SJCRH30 (cell line): ENCODE measurements at places on chromosomes 2 and 18. TPM values are rescaled to one million over a fixed set of nuclear protein-coding genes. Genes with fewer than 3 reads are reported as not detected.

Gene SUPT7L
- 48.5 and 51.2 TPM in 2 replicates for total RNA-seq

Gene IGFBP2
- total RNA-seq, result 175 and 188 TPM in 2 replicates

Gene SLC14A1
- not detected in 2 replicates for total RNA-seq

DNA sequence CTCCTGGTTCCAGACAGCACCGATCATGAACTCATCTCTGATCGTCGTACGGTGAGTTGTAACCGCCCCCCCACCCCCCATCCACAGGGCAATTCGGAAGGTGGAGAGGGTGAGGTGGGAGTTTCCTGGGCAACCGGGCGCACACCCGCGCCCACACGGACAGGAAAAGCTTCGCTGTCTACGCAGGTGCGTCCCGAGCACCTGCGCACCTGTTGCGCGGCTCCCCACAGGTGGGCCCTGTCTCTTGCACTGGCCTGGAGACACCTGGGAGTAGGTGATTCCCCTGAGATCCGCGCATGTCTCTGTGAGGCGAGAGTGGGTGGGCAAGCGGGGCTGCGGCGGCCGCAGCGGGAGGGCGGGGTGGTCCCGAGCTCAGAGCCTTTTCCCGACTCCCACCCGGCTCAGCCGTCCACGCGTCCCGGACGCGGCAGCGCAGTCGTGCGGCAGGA is 459 bp upstream of the ATP6V1C2 start:
- H3K36me3 ChIP-seq, result no peaks in the 10 kb centered on the region
- peaks cover 4% of the 10 kb centered on the region; the same call in 1 of the 2 replicates for H3K4me1 ChIP-seq
- DNase-seq, result no peak
- peaks cover 39% of the 10 kb centered on the region for H3K27me3 ChIP-seq
- no peak overlapping the region for H3K27ac ChIP-seq

DNA sequence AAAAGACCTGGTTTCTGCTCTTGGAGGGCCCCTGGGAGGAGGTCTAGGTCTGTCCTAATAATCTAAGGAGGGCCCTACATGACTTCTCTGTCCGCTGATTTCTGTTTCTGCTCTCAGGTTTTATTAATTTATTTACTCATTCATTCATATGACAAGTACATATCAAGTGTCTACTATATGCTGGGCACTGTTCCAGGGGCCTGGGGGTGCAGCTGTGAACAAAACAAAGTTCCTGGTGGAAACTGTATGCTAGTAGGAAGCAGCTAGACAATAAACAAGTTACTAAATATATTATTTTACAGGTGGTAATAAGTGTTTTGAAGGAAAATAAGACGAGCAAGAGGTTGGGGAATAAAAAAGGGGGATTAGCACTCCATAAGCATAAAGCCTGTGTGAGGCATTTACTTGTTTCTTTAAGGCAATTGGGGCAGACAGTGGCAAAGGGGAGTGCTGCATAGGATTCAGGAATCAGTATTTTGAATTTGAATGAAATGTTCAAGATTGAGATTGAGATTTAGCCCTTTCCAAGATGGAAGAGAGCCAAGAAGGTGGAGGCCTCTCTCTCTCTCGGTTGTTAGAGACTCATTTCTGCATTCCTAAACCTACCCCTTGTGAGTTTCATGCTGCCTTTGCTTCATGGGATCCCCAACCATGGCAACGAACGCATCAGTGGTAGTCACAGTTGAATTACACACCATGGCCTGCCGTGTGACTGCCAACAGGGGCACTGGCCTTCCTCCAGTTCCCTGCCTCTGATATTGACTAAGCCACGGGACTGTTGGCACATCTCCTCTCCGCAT is 28.3 kb downstream of the DRC1 start:
- H3K4me3 ChIP-seq, result no peak overlapping the region
- peaks cover 3% of the 10 kb centered on the region for H3K4me1 ChIP-seq
- DNase-seq, result peak; percentile 60
- H3K27ac ChIP-seq, result no peak overlapping the region

- H3K27me3 ChIP-seq, result no peaks in the 10 kb centered on the region
- no peaks in the 10 kb centered on the region for H3K4me1 ChIP-seq
- DNase-seq, result no peak
- H3K36me3 ChIP-seq, result no peaks in the 10 kb centered on the region
- no peak overlapping the region for H3K27ac ChIP-seq
Measured at GRCh38 chr18:27794181-27794926, 382.6 kb downstream of the CDH2 start.

DNA sequence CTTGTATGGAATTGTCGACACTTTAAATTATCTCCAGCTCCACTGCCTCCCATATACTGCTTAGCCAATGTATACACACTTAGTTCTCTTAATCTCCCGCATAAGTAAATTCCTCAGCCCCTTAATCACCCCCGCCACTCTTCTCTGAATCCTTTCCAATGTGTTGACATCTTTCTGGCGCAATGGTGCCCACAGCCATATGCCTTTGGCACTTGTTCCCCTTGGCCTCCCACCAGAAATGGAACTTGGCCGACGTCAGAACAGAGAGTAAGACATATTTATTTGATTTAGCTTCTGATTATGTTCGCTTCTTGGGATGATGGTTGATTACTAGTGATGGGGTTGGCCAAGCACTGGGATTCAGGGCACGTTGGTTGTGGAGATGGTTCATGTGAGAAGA is 1089.3 kb upstream of the CELF4 start:
- H3K27ac ChIP-seq, result no peak overlapping the region
- no peak overlapping the region for H3K4me3 ChIP-seq
- H3K4me1 ChIP-seq, result no peaks in the 10 kb centered on the region
- no peak for DNase-seq
- no peaks in the 10 kb centered on the region for H3K36me3 ChIP-seq
- H3K27me3 ChIP-seq, result no peaks in the 10 kb centered on the region

DNA sequence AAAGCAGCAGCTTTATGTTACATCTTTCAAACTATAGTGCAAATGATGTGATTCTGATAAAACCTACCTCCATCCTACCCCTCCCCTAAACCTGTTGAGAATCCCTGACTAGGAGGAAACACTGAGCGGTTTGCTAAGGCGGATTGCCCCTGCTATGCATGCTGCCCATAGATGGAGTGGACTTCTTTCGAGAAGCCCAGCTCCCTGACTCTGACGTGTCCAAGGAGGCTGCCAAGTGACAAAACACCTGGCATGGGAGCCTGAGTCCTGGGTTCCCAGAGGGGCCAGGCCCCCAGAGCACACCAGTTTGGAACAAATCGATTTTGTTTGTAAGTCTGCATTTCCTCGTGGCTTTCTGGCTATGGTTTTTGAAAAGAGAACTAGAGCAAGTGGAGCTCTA is 1.4 kb upstream of the UXS1 start:
- H3K27me3 ChIP-seq, result no peaks in the 10 kb centered on the region
- peak overlapping the region; percentile 80 for H3K27ac ChIP-seq
- H3K36me3 ChIP-seq, result no peaks in the 10 kb centered on the region
- DNase-seq, result peak; percentile 59
- peak overlapping the region; percentile 95 for H3K4me3 ChIP-seq

Gene OBSL1
- 67.8 and 71.6 TPM in 2 replicates for total RNA-seq

DNA sequence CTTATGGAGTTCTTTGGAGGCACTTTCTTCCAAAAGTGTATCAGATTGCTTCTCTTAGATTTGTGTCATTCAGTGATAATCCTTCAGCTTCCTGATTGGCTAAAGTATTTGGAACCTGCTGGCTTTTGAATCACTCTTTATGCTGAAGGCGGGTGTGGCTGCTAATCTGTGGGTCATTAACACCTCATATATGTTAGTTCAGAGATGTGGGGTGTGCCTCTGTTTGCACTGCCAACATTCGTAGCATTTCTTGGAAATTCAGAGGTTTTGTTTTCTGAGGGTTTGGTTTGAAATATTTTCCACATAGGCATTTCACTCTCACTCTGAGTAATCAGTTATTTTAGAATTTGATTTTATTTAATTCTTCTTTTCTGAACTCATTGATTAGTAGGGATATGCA is 1604.4 kb upstream of the ACVR2A start:
- H3K36me3 ChIP-seq, result no peaks in the 10 kb centered on the region
- H3K27me3 ChIP-seq, result no peaks in the 10 kb centered on the region
- no peak for DNase-seq
- no peak overlapping the region for H3K4me3 ChIP-seq
- peaks cover 23% of the 10 kb centered on the region for H3K4me1 ChIP-seq

DNA sequence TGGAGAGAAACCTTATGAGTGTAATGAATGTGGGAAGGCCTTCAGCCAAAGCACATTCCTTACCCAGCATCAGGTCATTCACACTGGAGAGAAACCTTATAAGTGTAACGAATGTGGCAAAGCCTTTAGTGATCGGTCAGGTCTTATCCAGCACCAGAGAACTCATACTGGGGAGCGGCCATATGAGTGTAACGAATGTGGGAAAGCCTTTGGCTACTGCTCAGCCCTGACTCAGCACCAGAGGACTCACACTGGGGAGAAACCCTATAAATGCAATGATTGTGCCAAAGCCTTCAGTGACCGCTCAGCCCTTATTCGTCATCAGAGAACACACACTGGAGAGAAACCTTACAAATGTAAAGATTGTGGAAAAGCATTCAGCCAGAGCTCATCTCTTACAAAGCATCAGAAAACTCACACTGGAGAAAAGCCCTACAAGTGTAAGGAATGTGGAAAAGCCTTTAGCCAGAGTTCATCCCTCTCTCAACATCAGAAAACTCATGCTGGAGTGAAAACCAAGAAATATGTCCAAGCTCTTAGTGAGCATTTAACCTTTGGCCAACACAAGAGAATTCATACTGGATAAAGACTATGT is 7.8 kb downstream of the ZNF892 start:
- no peaks in the 10 kb centered on the region for H3K27me3 ChIP-seq
- H3K36me3 ChIP-seq, result peaks cover 61% of the 10 kb centered on the region
- H3K27ac ChIP-seq, result no peak overlapping the region
- no peaks in the 10 kb centered on the region for H3K4me1 ChIP-seq

Gene NTSR2
- total RNA-seq, result not detected in 2 replicates

Gene CNDP1
- total RNA-seq, result not detected in 2 replicates

GRCh38 chr18:45103319-45104048 is 422.8 kb downstream of the SETBP1 start:
- H3K4me3 ChIP-seq, result no peak overlapping the region
- H3K4me1 ChIP-seq, result peaks cover 2% of the 10 kb centered on the region; the same call in 1 of the 2 replicates
- DNase-seq, result no peak
- no peaks in the 10 kb centered on the region for H3K27me3 ChIP-seq

Gene MC5R
- total RNA-seq, result not detected in 2 replicates

DNA sequence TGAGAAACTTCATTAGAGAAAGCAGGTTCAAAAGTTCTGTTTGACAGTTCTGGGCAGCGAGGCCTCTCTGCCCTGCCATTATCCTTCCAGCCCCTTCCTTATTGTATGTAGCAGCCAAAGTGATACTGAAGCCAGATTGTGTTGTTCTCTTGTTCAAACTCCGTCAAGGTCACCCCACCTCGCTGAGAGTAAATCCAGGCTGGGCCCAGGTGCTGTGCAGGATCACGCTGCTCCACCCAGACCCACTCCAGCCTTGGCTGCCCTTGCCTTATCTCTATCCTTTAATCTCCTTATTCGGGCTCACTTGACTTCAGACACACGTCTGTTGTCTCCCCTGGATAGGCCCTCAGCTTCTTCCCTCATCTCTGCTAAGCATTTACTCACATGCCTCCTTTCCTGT is 196.1 kb downstream of the CPS1 start:
- no peaks in the 10 kb centered on the region for H3K27me3 ChIP-seq
- H3K4me1 ChIP-seq, result no peaks in the 10 kb centered on the region; the same call in 1 of the 2 replicates
- no peak overlapping the region for H3K4me3 ChIP-seq
- H3K27ac ChIP-seq, result no peak overlapping the region
- no peak for DNase-seq

GRCh38 chr18:8871489-8871888 is 166.1 kb downstream of the MTCL1 start:
- H3K27me3 ChIP-seq, result no peaks in the 10 kb centered on the region
- DNase-seq, result no peak
- no peaks in the 10 kb centered on the region for H3K36me3 ChIP-seq
- no peak overlapping the region for H3K27ac ChIP-seq

DNA sequence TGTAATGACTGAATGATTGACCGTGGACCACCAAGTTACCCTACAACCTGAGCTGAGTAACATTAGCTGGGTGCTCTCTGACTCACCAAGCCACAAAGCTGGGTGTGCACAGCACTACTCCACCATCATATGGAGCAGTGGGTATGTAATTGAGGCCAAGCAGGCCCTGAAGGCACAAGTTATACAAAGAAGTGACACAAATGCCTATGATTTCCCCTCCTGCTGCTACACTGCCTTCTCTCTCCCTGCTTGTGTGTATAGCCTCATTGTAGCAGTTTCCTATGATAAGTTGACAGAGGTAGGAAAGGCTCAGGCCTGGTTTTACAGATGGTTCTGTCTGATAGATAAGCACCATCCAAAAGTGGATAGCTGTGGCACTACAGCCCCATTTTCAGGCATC is 1327.2 kb upstream of the DDX18 start:
- no peaks in the 10 kb centered on the region for H3K27me3 ChIP-seq
- no peak overlapping the region for H3K27ac ChIP-seq
- no peak for DNase-seq
- no peaks in the 10 kb centered on the region for H3K36me3 ChIP-seq

DNA sequence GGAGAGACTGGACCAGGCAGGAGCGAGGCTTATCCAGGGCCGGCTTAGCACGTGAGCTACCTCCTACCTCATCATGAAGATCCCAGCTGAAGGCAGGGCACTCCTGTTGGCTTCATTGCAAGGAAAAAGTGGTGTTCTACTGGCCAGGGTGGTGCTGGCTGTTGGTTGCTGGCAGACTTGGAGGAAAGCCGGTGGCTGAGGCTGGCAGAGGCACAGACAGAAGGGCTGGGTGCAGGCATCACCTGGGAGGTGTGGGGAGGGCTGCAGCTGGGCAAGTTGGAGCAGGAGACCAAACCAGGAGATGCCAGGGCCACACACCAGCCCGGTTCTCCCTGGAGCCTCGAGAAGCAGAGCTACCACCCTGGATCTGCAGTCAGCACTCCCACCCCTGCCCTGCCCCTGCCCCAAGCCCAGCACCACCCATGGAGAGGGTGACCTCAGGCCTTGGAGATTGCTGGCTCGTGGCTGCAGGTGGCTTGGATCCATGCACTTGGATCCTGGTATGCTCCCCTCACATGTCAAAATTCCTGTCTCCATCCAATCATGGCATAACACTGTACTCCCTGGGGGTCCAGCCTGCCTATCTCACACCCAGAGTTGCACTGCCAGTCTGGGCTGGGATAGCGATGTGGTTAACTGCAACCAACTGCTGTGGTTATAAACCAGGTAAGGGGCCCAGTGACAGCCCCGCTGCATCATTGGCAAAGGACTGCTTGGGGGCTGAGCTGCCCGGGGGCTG is 49.7 kb downstream of the GLI2 start:
- no peaks in the 10 kb centered on the region for H3K36me3 ChIP-seq
- H3K4me3 ChIP-seq, result no peak overlapping the region
- DNase-seq, result no peak
- H3K4me1 ChIP-seq, result peaks cover 46% of the 10 kb centered on the region
- H3K27me3 ChIP-seq, result no peaks in the 10 kb centered on the region
- H3K27ac ChIP-seq, result no peak overlapping the region

Gene BOLL
- total RNA-seq, result 0.38 and 0.51 TPM in 2 replicates

DNA sequence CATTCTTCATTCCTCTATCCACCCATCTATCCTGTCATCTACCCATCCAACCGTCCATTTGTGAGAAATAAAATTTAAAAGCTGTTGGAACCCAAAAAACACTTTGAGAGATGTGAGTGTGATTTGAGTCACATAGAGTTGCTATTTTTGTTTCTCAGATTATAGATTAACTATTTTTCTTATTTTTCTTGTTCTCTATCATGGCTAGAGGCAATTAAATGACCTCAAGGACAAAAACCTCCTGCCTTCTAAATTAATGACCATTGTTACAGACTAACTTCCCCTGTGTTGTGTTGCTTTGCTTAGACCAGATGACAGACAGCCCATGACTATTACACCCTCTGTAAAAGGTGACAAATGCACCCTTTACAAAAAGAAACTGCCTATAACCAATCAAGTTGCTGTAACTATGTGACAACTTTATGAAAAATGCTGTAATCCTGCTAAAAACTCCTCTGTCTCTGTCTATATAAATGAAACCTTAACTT is 207.9 kb upstream of the CXCR4 start:
- DNase-seq, result no peak
- no peaks in the 10 kb centered on the region for H3K27me3 ChIP-seq
- no peaks in the 10 kb centered on the region for H3K36me3 ChIP-seq
- peaks cover 14% of the 10 kb centered on the region for H3K4me1 ChIP-seq

Gene LIPT1
- 7.7 TPM in 2 replicates for total RNA-seq
